ENCODE measurements at places on chromosomes 12 and 14.

GRCh38 chr14:51002406-51002999 is 58.2 kb upstream of the PYGL start:
- no peak for DNase-seq

- DNase-seq, result no peak
These were observed 97.6 kb upstream of the DIO3 start for GRCh38 chr14:101463566-101464171.

- no peak for DNase-seq
These were observed 342.5 kb downstream of the EMP1 start for GRCh38 chr12:13539051-13539450.

GRCh38 chr14:96030108-96030760 is 8.9 kb upstream of the C14orf132 start:
- no peak for DNase-seq

DNA sequence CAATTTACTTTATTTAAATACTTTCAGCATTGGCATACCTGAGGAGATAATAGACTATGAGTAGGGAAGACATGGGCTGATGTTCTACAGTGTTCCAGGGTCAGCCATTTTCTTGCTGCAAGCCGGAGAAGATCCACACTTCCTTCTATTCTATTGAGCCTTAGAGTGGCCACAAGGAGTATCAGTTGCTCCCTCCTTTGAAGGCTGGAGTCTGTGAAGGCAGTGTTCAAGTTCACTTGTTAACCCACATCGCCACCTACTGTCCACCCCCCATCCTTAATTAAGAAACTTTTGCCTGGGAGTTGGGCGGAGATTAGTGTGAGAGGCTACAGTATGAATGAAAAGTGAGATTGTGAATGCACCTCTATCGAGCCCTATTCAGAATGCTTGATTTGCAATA is 666.6 kb downstream of the NRXN3 start:
- peak; percentile 46 for DNase-seq

DNA sequence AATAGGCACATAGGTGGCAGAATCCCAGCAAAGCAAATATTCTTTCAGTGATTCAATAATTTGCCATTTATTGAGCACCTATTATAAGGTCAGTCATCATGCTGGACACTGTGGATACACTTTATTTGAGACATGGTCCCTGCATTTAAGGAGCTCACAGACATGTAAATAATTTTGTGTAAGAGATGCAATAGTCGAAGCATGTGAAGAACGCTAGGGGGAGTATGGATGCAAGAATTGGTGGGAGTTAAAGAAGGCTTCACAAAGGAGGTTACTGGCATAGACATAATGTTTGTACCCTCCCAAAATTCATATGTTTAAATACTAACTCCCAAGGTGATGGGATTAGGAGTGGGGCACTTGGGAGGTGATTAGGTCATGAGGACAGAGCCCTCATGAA is 260.6 kb upstream of the GARIN6 start:
- DNase-seq, result peak; percentile 53

DNA sequence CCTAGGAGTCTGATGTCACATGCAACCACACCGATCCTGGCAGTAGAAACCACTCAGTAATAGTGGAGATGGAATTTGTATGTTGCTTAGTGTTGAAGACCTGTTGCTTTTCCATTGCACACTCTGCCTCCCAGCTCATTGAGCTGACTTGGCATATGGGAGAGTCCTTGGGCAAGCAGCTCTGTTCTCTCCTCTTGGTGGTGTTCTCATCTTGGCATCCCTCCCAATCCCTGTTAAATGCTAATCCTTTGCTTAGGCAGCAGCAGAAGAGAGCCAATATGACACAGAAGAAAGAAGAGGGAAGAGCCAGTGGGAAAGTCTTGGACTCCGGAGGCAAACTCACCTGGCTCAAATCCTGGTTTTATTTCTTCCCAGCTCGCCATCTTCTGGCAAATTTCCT is 178.0 kb upstream of the CAND1 start:
- DNase-seq, result no peak

DNA sequence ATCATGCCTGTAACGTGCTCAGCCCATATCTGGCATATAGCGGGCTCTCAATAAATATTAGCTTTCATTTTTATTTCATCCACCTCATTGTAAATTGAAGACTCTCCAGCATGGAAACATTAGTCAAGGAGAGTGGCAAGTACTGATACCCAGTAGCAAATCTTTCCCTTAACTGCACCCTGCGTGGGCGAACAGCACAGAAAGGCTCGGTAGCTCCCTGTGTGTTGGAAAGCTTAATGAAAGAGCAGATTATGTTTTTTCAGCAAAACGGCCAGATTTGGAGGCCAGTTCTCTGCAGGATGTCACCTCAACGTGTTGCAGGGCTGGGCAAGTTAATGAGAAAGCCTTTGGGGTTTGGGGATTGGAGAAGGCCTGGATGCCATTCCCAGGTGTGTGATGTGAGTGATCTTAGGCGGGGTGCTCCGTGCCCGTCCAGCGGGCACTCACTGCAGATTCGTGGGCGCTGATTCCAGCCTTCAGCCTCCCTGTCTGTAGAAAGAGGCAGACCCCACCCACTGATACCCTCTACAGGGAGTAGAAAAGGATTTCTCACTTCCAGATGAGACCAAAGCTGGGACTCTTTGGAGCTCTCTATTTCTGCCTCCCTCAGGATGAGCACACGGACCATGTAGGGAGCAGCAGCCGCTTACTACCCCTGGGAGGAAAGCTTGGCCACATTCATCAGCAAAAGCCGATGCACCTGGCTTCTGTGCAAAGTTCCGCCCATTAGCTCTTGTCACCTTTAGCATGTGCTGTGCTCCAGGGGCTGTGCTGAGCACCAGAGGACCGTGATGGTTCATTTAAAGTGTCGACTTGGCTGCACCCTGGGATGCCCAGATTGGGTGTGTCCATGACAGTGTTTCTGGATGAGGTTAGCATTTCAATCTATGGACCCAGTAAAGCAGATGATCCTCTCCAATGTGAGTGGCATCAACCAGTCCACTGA is 29.1 kb downstream of the C14orf132 start:
- no peak for DNase-seq

DNA sequence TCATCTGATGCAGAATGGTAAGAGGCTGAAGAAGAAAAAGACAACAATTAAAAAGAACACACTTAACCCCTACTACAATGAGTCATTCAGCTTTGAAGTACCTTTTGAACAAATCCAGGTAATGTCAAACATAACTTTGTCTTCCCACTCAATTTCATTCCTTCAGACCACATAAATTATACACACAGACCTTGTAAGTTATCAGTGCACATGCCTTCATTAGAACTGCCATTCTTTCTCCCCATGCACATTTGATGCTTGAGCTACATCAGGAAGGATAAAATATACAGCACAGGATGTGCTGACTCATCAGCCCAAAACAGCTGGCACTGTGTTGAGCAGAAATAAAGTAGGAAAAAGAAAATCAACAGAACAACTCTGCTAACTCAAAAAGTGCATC is 246.7 kb downstream of the PAWR start:
- DNase-seq, result no peak

GRCh38 chr12:49748306-49748705 is 6.9 kb downstream of the TMBIM6 start:
- peak; percentile 38 for DNase-seq

DNA sequence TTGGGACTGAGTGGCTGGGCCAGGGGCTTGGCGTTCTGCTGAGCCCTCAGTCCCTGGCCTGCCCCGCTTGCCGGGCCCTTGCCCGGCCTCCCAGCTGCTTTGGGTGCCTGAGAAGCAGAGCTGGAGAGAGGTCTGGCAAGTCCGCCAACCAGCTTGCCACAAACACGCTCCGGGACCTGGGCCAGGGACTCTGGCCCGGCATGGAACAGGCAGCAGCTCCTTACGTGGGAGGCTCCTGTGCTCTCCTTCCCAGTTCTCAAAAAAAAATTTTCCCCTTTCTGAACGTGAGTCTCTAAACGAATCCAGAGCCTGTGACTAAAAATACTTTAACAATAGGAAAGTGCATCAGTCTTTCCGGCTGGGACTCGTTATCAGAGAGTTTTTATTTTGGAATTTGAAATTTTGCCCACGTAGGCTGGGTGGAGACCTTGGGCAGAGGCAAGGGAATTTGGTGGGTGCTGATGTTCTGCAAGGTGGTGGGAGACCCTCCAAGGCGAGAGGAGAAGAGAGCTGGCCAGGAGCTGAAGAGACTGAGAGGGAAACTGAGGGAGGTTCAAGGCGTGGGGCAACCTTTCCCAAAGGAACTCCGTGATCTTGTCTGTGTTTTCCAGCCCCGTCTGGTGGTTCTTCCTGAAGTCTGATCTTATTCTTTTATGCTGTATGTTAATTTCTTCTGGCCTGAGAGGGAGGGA is 6.8 kb upstream of the NR4A1 start:
- DNase-seq, result no peak

DNA sequence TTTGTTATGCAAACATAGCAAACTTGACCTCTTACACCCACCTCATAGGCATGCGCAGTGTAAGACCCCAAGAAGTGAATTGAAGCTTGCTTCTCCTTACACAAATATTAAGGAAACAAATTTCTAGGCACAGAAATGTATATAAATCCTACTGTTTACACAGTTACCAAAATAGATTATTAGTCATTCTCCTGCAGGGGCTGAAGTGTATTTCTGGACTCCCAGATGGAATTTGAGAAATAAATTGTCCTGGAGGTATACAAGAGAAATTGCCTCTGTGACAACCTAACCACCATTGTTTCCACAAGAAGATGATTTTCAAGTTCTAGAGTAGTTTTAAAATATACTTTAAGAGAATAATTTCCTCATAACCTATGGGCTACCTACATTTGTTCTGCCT is 656.0 kb upstream of the MDGA2 start:
- DNase-seq, result no peak

GRCh38 chr14:93076755-93077154 is 39.0 kb downstream of the ITPK1 start:
- no peak for DNase-seq

- no peak for DNase-seq
These were observed 64.6 kb upstream of the TSPAN8 start for GRCh38 chr12:71222436-71222835.
